ENCODE measurements at places on chromosomes 3 and 15.

DNA sequence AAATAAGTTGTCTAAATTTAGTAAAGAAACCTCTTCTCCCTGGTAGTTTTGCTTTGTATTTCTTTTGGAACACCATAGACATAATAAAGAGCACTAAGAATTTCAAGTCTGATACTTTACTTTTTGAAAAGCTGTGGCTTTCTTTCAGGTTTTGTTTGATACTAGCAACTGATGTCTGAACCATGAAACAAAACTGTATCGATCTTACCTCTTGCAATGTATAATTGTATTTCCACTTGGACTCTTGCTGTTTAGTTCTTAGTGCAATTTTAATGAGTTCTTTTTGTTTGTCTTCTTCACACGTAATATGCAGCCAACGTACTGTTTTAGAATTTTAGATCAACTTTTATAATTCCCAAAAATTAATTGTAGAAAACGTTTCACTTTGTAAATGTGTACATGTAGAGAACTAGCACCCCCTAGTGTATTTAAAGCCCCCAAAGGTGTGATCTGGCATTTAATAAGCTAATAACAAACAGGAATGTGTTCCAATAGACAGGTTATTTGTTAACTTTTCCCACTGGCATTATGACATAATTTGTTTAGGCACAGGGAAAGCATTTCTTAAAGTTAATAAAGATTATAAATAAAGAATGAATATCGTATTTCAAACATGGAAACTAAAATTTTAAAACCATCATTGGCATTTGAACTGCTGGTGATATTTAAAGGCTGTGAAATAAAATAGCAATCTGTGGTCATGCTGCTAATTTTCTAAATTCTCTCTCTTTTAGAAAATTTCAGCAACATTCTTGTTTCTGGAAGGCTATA lies 289.1 kb upstream of the DNAJC19 start:
- DNase-seq, result no peak

DNA sequence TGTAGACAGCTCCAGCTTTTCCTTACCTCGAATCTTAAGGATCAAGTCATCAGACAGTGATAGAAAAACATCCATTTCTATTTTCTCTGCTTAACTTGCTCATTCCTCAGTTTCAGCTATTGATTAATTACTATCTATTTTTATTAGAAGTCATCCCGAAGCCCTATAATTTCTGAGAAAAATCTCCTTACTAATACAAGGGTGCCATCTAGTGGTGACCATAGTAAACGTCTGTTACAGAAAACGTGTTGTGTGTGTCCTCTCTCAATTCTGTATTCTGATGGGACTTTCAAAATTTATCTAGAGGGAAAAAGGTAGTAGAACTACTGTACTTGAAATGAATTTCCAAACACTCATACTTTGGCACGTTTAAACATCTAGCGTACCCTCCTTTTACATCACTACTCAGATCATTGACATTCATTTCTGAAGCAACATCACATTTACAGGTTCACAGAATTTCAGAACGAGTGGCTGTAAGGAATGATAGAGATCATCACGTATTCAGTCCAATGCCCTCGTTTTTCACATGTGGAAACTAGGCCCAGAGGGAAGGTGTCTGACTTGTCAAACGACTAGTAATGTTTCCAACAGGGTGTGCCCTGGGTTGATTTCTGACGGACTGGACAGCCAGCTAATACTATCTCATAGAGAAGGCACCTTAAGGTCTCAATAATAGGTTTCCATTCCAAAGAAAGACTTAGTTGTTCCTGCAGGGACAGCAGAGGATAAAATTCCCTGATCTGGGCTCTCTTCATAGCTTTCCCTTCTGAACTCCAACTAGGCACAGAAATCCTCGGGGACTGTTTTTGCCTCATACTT lies 25.6 kb downstream of the HACD2 start:
- peak; percentile 31 for DNase-seq

DNA sequence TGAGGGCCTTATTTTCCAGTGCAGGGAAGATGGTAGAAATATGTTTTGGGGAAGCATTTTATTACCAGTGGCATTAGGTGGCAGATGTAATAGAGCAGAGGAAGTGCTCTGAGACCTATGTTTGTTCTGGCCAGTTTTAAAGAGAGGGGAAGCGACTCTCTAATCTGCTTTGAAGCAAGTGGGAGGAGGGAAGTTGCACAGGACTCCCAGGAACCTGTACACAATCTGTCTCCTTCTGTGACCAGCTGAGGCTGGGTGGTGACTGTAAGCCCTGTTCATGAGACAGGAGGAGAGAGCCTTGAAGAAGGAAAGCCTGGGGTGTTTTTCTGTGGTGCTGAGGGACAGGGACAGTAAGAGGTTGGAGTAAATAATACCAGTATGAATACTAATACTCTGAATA lies 60.5 kb downstream of the LPP start:
- no peak for DNase-seq

- no peak for DNase-seq
Observed at GRCh38 chr15:101320501-101321052, 25.5 kb upstream of the SNRPA1 start.

DNA sequence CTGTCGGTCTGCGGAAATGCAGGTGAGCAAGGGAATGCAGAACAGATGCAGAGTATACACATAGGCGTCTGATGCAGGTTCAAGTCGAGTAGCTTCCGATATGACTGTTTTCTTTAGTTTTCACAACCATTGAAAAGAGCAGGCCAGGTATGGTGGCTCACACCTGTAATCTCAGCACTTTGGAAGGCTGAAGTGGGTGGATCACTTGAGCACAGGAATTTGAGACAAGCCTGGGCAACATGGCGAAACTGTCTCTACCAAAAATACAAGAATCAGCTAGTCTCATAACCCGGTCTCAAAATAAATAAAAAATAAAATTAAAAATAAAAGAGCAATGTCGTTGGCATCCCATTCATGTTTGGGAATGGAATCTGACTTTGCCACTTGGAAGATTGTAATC lies 101.5 kb downstream of the PTPRG start:
- DNase-seq, result no peak

DNA sequence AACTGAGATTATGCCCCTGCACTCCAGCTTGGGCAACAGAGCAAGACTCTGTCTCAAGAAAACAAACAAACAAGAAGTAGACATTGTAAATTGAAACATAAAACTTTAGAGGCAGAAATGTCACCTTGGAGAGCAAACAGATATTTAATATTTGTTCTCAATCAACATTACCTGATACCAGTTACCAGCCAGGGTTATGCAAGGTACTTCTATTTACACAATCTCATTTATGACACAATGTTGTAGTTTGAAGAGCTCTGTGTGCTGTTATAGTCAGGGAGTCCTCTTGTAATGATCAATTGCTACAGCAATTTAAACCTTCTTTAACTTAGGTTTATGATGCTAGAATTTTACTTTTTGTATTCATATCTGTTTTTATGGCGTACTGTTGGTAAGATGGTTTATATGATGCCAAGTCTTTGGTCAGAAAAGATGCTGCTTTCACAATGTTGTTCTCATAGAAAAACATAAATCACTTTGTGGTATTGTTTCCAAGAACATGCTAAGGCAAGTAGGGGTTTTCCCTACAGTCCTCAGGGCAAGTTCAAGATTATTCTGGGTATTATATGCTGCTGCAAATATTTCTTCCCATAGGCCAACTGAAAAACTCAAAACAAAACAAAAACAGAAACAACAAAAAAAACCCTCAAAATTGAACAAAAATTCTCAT lies 173.5 kb downstream of the TNIK start:
- DNase-seq, result no peak

- no peak for DNase-seq
Observed at GRCh38 chr3:43609406-43609805, 12.4 kb downstream of the ANO10 start.

DNA sequence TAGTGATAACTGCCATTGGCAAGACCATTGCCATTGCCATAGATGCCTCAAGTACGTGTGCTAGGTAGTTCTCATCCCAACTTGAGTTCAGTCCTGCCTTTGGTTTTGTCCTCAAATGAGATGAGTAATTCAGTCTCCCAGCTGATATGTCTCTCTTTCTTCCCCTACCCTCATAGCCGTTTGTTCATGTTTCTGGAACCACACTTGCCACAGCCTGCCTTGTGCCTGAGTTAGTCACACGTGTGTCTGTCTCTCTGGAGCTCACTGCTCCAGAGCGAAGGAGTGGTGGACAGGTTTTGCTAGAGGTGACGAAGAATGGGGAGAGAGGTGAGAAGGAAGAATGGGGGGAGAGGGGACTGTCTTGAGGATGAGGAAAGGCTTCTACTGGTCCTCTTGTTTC lies 88.0 kb upstream of the IGF1R start:
- no peak for DNase-seq

DNA sequence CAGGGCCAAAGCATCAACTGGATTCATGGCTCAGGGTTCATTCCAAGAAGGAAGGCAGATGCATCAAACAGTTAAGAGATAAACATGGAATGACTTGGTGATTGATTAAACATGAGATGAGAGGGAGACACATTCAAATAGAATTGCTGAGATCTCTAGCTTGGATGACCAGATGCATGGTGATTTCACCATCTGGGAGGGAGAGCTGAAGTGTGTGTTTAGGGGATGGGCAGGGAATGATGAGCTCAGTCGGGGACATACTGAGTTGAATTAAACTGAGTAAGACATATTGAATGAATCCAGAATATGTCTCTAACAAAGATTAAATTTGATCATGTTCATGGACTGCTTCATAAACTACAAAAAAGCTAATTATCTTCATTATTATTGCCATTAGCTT lies 35.5 kb downstream of the CADPS start:
- DNase-seq, result no peak

DNA sequence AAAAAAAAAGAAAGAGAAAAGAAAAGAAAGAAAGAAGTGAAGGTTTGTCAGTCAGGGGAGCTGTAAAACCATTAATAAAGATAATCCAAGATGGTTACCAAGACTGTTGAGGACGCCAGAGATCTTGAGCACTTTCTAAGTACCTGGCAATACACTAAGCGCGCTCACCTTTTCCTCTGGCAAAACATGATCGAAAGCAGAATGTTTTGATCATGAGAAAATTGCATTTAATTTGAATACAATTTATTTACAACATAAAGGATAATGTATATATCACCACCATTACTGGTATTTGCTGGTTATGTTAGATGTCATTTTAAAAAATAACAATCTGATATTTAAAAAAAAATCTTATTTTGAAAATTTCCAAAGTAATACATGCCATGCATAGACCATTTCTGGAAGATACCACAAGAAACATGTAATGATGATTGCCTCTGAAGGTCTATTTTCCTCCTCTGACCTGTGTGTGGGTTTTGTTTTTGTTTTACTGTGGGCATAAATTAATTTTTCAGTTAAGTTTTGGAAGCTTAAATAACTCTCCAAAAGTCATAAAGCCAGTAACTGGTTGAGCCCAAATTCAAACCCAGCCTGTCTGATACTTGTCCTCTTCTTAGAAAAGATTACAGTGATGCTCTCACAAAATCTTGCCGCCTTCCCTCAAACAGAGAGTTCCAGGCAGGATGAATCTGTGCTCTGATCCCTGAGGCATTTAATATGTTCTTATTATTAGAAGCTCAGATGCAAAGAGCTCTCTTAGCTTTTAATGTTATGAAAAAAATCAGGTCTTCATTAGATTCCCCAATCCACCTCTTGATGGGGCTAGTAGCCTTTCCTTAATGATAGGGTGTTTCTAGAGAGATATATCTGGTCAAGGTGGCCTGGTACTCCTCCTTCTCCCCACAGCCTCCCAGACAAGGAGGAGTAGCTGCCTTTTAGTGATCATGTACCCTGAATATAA lies 2.0 kb downstream of the B2M start:
- DNase-seq, result peak; percentile 9

DNA sequence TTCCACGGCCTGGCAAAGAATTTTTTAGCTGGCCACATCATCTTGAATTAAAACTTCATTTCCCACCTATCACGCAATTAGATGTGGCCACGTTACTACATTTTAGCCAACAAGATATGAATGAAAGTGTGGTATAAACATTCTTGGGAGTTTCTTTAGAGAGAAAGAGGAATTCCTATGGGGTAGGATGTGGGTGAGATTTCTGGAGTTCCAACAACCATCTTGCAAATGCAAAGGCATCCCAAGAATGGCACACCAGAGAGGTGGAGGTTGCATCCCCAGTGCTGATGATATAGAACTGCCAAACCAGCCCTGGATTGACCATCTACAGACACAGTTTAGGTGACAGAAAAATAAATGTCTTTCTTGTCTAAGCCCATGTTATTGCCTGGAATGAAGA lies 66.3 kb upstream of the AKAP13 start:
- no peak for DNase-seq

GRCh38 chr15:67563092-67563491 lies 20.6 kb downstream of the MAP2K5 start:
- peak; percentile 80 for DNase-seq

DNA sequence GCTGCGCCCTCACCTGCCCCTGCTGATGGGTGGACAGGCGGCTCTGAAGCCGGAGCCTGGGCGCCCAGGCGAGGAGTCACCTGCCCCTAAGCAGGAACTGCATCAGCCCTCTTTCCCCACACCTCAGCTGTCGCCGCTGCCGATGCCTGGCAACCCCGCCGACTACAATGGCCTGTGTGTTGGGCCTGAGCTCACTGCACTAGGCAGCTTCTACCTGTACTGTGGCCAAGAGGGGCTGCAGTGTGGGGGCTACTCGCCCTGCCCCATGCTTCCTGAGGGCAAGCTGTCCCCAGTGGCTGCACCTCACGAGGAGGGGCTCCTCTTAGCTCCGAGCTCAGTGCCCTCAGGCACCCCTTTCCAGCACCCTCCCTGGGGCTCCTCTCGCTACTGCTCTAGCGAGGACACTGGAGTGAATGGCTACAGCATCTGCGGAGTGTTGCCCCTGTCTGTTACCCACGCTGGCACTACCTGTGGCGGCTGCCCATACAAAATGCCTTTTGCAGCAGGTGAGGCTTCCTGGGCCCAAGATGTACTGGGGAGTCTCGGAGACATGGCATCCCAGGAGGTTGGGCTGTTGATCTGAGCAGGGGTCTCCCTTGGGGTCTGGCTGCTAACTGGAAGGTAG lies 11.3 kb upstream of the CHST14 start:
- no peak for DNase-seq

DNA sequence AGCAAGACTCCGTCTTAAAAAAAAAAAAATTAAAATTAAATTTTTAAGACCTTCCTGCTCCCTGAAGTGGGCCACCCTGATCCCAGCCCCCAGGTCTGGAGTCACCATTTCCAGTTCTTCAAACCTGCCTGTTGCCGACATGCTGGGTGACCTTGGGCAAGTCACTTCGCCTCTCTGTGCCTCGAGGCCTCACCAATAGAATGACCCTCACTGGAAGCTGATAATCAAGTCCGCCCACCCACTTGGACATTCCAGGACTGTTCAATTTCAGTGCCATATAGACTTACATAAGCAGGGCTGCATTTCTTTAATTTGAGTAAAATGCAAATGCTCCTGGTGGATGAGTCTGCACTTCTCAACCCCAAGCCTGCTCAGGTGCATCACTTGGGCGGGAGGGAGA lies 39.3 kb upstream of the FURIN start:
- DNase-seq, result no peak

- DNase-seq, result no peak
Observed at GRCh38 chr15:37100966-37101215, 542 bp upstream of the MEIS2 start.

DNA sequence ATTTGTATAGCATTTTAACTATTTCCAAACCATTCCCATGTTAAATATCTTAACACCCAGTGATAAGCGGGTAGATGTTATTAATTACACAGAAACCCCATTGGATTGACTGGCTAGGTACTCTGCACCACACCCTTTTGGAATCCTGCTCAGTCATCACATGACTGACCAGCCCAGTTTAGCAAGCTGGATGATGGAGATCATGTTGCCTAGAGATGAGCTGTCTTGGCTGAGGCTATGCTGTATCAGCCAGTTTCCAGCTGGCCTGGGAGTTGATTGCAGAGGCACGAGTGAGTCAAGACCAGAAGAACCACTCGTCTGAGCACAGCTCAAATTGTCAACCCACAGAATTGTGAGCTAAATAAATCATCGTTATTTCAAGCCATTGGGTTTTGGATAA lies 124.6 kb downstream of the ZNF621 start:
- no peak for DNase-seq
